ENCODE measurements at places on chromosomes 11 and 22.

- no peak for DNase-seq
Measured at GRCh38 chr11:107769189-107769588, 57.3 kb upstream of the SLN start.

DNA sequence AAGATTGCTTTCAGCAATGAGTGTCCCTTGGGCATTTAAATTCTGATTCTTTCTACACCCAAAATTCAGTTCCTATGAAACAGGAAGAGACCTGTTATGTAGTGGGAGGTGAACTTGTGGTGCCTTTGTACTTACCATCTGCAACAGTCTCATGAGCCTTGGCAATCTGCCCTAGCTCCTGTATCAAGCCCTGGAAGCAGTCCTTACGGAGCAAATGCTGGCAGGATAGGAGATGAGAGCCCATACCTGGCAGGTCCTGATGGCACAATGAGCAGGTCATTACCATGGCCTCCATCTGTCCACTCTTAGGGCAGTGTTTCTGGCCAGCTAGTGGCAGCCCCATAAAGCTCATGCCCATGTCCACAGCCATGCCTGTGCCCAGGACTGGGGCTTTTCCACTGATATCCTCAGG, 10.8 kb downstream of the TRIM66 start:
- no peak for DNase-seq

- DNase-seq: no peak
Measured at GRCh38 chr11:71372693-71373657, 75.2 kb downstream of the DHCR7 start.

- DNase-seq: no peak
Measured at GRCh38 chr11:43072096-43072495, 239.7 kb upstream of the API5 start.

Measured in activated T-cell treated with anti-CD3 and anti-CD28 coated beads for 4 hours (primary cell).